K562 (cell line): ENCODE measurements at places on chromosomes 2 and 18.

GRCh38 chr2:795531-796041 lies 118.4 kb upstream of the TMEM18 start:
- DNase-seq = no peak

DNA sequence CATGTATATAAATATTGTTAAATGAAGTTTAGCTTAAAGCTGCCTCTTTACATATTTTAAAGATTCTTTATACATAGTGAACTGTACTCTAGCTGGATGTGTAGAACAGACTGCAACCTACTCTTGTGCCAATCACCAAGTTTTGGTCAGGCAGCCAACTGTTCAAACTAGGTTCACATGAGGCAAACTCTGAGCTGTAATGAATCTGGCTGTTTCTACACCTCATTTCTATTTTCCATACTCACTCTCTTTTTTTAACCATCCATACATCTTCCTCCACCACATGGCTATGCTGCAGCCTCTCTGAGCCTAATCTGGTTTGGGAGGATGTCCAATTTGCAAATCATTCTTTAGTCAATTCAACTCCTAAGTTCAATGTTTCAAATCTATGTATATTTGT lies 974.8 kb downstream of the CNTNAP5 start:
- no peak for DNase-seq

DNA sequence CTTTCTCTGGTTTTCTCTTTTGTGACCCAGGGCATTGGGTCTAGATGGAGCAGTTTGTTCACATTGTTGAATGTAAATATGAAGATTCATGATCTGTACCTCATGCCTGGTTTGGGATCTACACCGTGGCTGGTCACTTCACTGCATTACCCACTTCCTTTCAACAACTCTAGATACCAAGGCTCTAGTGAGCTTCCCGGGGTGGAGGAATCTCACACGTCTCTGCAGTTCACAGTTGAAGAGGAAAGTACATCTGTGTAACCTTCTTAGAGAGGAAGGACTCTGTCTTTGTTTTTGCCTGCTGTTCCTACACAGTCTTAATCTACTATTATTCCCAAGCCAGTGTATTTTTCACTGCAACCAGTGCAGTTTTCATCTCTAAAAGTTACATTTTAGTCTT lies 574.8 kb downstream of the MBD2 start:
- DNase-seq = no peak

GRCh38 chr2:144469798-144470197 lies 50.1 kb downstream of the ZEB2 start:
- DNase-seq = no peak

GRCh38 chr2:31222071-31222470 lies 4.8 kb upstream of the CAPN14 start:
- DNase-seq = no peak

DNA sequence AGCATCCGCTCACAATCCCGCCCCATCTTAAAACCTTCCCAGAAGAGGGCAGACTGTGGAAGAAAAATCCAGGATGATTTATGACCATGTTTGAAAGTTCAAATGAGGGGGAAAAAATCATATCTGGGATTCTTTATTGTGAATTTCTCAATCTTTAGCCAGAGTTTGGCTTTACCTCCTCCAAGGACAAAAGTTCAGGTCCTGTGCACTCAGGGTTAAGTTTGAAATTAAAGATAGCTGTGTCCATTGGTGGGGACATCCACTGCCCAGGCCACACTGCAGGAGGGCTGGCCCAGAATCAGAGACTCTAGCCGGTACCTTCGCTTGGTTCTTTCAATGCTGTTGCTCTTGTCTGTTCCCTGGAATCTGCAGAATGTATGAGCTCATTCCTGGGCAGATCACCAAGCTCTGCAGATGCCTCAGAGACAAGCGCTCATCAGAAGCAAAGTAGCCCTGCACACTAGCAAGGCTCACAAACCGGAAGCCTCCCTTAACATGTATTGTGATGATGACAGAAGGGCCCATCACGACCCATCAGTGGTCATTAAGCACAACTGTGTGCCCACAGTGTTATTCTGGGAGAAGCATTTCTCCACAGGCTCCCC lies 375.3 kb upstream of the KLHL29 start:
- no peak for DNase-seq

- no peak for DNase-seq
Observed at GRCh38 chr2:151861174-151861573, 33.0 kb upstream of the ARL5A start.

- DNase-seq = peak; percentile 57
Observed at GRCh38 chr2:78979380-78980151, 45.9 kb upstream of the REG3G start.

DNA sequence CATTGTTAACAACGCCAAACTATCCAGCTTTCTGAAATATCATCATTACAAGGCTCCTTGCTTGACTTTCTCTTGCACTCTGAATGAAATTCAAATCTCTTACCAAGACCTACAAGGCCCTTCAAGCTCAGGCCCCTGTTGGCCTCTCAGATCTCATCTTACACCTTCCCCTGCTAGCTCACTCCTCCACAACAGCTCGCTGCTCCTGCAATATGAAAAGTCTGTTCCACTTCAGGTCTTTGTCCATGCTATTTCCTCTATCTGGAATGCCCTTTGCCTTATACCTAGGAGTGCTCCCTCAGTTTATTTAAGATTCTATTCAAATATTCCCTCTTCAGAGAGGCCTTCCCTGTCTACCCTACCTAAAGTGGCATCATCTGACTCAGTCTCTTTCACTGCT lies 91.7 kb downstream of the SESTD1 start:
- DNase-seq = no peak

DNA sequence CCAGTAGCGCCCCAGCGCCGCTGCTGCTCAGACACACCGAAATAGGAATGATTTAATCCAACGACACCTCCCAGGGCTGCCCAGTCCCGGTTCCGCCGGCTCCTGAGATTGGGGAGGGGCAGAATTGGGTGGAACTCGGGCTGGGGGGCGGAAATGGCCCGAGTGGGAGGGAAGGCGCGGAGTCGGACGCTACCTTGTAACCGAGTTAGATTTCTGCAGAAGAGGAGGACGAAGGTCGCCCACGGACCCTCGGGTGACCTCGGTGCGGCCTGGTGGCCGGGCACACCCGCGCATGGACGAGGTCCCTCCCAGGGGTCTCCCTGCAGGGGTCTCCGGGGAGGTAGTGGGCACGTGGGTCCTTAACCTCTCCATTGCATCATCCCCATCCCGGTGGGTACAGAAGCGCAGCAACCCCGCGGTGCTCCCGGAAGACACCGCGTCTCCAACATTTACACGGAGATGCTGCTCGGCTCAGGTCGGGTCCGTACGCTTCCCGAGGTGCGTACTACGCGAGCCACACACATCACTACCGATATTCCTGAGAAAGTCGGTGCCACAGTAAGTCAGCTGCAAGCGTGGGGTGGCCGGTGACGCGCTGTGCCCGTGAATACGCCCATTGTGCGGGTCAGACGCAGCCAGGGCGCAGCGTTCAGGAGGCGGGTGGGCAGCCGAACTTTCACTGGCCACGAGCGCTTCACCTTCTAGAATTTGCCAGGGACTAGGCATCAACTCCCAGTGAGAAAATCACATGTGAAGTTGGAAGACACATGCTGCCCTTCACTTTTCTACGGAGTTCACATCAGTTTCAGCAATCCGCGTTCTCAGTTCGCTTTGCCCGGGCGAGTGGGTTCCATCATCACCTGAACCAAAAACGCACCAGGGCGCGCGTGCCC lies 3.0 kb downstream of the ZNF516 start:
- DNase-seq = no peak

DNA sequence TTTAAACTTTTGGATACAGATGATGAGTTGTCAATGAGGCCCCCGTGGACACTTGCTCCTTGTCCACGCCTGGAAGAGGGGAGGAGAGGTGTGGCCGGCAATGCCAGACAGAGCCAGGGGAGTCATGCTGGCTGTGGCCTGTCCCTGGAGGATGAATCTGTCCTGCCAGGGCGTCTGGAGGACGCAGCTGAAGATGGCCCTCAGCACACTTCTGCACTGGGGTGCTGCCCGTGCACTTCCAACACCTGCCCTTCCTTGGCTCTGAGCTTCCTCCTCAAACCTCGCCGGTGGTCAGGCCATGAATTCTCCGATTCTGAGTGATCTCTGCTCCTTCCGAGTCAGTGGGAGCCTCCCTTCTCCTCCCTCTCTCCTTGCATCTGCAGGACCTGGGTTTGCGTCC lies 56.4 kb downstream of the KCNF1 start:
- no peak for DNase-seq
